ENCODE measurements at places on chromosomes 6 and 20. TPM values are rescaled to one million over a fixed set of nuclear protein-coding genes. Genes with fewer than 3 reads are reported as not detected.

CFAP61 gene
- total RNA-seq = not detected

SRSF12 gene
- not detected for total RNA-seq

SYNE1 gene
- total RNA-seq = 94.9 TPM

COL19A1 gene
- not detected for total RNA-seq

MAPK13 gene
- 58.5 TPM for total RNA-seq

- no peak for DNase-seq
Observed at GRCh38 chr6:129875610-129876520, 14.8 kb upstream of the TMEM244 start.

DNA sequence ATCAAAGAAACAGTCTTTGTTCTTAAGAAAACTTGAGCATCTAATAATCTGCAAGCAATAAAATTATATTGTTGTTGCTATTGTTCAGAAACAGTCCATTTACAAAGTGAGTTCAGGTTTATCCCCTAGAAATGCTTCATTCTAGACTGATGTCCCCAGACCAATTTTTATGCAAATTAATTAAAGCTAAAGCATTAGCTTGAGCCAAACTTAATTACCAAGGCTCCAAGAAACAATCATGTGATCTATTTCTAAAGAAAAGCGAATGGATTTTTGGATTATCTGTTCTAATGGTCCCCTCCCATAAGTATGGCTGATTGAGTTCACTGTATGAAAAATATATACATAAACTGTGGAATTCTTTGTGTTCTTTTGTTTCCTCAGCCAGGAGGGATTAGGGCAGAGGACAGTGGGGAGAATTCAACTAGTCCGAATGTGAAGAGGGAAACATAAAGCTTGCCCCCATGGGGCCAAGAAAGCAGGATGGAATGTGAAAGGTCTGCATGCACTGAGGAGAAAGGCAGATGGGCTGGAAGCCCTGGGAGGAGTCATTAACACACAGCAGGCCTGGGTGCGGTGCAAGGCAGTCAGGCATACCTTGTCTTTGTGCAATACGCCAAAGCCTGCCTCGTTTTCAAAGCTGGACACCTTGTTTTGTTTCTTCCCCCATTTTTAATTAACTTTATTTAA is 597.1 kb downstream of the KIF16B start:
- DNase-seq = no peak

GRCh38 chr6:149918151-149918905 is 4.6 kb downstream of the RAET1G start:
- no peak for DNase-seq

- DNase-seq = no peak
Observed at GRCh38 chr6:475314-475713, 83.8 kb downstream of the IRF4 start.

- DNase-seq = no peak
Observed at GRCh38 chr6:42530751-42531150, 33.1 kb upstream of the UBR2 start.

DNA sequence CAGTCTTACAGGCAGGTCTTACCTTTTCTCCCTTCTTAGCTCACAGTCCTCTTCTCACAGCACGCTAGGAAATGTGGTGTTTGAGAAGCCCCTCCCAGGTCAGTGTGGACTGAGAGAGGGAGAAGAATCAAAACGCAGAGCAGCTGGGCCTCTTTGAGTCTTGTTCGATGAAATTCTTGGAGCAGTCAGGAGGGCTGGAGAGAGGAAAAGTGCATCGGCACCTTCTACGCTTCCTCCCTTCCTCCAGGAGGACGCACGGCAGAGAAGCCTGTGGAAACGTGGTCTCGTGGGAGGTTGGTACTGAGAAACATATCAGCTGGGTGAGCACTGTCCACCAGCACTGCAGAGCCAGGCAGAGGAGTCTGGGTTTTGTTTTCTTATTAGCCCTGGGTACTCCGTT is 52.7 kb downstream of the TXLNB start:
- DNase-seq = no peak

DNA sequence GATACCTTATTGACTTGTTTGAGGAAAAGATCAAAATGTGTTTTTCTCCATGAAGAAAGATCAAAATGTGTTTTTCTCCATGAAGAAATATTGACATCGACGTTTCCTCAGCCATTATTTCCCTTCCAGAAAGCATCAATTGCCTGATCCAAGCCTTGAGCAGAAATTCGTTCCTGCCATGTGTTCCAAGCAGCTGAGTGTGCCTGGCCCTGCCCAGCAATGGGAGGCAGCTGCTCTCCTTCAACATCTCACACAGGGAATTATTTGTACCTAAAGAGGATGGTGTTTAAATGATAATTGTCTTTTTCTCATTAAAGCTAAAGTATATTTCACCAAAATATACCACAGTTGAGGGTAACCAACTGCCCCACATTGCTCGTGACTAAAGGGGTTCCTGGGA is 7.8 kb upstream of the DUSP22 start:
- DNase-seq = no peak

DNA sequence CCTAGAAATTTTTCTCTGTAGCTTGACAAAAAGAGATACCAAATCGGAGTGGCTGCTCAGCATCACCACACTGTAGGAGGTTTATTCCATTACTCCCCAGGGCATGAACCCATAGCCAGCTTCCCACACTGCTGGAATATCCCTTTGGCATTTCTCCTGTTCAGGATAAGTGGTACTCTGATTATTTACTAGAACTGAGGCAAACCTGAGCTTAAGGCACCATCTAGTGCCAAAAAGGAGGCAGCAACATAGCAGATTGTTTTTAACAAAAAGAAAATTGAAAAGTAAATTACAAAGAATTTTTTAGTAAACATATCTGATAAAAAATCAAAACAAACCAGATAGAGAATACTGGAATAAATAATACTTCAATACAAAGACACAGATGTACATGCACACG is 181.7 kb downstream of the WDR27 start:
- DNase-seq = no peak

- DNase-seq = no peak
Observed at GRCh38 chr20:37500311-37500710, 20.7 kb upstream of the NNAT start.

GRCh38 chr6:89432875-89433251 is at the start of gene ANKRD6:
TSS of gene ANKRD6 (plus strand) at chr6:89433152. CDS start at chr6:89566977, 133,825 bp downstream.
- DNase-seq = peak; percentile 76

- DNase-seq = no peak
Observed at GRCh38 chr6:33952016-33952415, 148.2 kb upstream of the MLN start.

DNA sequence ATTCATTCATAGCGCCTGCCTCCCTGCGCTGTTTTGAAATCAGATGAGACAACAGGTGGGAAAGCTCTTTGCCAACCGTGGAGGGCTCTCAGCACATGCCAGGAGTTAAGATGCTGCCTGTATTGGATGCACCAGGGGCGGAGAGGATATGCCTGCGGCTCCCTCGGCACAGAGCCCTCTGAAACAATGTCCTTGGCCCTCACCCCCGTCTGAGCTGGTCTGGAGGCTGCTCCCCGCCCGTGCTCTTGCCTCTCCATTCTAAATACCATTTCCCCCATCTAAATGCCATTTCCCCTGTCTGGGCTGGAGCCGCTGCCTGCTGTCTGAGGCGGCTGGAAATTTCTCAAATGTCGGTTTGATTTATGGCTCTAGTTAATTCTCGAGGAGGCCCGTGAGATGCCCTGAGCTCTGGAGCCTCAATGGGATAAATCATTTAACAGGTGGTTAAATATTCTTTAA is 50.8 kb upstream of the MLN start:
- no peak for DNase-seq

DNA sequence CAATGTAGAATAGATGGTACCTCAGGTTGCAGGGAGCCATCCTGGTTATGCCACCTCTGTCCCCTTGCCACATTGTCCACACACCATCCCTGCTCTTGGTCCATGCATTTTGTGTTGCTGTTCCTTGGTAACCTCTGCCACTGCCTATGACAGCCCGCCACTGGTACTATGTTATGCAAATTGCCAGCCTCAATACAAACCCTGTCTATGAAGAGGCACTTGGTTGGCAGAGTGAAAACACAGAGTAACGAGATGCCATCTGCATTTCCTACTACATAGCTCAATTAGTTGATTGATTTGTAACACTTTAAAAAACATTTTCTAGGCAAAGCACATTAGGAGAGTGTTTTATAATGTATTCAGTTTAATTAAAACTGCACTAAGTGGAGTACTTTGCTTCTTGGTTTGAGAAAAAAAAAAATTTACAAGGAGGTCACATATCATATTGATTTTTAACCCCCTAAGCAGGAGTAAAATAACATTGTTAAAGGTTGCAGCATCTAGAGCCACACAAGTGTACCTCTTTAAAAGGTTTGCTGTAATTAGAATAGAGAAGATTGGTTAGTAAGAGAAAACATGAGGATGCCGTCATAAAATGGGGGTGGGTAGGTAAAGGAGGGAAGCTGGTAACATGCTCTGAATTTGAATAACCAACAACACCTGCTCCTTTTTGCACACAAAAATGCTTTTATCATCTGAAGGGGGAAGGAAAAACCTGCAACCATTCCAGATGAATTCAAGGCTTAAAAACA is 817.1 kb downstream of the KIF16B start:
- no peak for DNase-seq

- no peak for DNase-seq
Observed at GRCh38 chr6:130929036-130929678, 102.0 kb downstream of the SMLR1 start.

DNA sequence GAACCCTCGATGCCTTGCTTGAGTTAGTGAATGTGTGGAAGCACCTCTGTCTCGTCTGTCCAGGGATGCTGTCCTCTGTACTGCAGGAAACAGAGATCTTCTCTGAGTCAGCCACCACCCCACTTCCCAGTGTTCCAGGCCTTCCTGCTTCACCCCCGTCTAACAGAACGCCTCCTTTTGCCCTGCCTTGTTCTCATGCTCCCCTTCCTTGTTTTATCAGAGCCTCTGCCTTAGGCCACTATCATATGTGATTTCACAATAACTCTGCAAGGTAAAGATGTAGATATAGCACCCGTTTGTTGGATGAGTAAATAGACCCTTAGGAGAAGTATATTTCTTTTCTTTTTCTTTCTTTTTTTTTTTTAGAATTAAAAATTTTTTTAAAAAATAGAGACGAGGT is 106.7 kb upstream of the CLDN20 start:
- DNase-seq = no peak

GRCh38 chr6:22053391-22053997 is 243.3 kb downstream of the PRL start:
- DNase-seq = no peak

- no peak for DNase-seq
Observed at GRCh38 chr6:157842212-157842611, 19.2 kb downstream of the SNX9 start.

GRCh38 chr6:3882431-3882830 is 33.3 kb downstream of the FAM50B start:
- DNase-seq = no peak

- no peak for DNase-seq
Observed at GRCh38 chr20:55354720-55355119, 650.6 kb downstream of the CBLN4 start.
